ENCODE measurements at places on chromosomes 11 and 22. TPM values are rescaled to one million over a fixed set of nuclear protein-coding genes. Genes with fewer than 3 reads are reported as not detected.

CDC42EP2 gene
- 8.2 TPM for total RNA-seq

DERL3 gene
- 0.33 TPM for total RNA-seq

MYBPC3 gene
- total RNA-seq = not detected

LRRC55 gene
- under 0.01 TPM for total RNA-seq

CHEK2 gene
- 4.4 TPM for total RNA-seq

ISX gene
- total RNA-seq = not detected

KCNQ1OT1 gene
- total RNA-seq = 0.54 TPM

TSGA10IP gene
- total RNA-seq = not detected

MRGPRX3 gene
- total RNA-seq = 0.33 TPM

RBM14 gene
- 18.7 TPM for total RNA-seq

ACRV1 gene
- not detected for total RNA-seq

TMEM86A gene
- 5.3 TPM for total RNA-seq

DLAT gene
- 24.7 TPM for total RNA-seq

SNRPD3 gene
- 194 TPM for total RNA-seq

SHISAL1 gene
- under 0.01 TPM for total RNA-seq

SEPTIN3 gene
- 0.09 TPM for total RNA-seq

HTATIP2 gene
- total RNA-seq = 69.8 TPM

Data from dermis lymphatic vessel endothelial cell (primary cell).